ENCODE measurements at places on chromosomes 6 and 20.

GRCh38 chr20:37327748-37328147 lies 18.2 kb upstream of the SRC start:
- no peaks in the 10 kb centered on the region for H3K36me3 ChIP-seq
- no peak for DNase-seq
- no peak overlapping the region for H3K4me3 ChIP-seq
- H3K4me1 ChIP-seq: peaks cover 44% of the 10 kb centered on the region
- no peaks in the 10 kb centered on the region for H3K27me3 ChIP-seq
- no peak overlapping the region for H3K27ac ChIP-seq

DNA sequence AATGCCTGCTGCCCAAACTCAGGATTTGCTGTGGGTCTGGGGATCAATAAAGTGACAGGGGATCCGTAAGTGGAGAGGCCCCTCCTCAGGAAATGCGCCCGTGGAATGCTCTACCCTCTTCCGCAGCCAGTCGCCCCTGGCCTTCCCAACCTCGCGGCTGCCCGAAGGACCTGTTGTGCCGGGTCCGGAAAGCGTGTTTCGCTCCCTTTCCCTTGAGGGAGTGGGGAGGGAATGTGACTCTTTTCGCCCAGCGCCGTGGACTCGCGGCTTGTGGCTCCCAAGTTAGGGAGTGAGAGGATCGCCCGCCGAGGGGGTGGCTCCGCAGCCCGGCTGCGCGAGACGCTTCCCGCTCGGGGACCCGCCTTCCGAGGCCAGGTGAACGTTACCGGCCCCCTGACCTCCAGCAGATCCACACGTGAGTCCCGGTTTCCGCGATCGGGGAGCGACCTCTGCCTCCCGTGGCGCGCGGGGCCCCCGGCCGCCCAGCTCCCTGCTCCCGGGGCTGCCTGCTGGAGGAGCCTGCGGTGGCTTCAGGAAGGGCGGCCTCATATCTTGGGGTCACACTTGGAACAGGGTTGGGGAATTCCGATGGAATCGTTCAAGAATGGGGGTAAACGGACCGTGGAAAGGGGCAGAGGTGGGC lies 666 bp downstream of the TPD52L1 start:
- peak overlapping the region; percentile 55 for H3K4me3 ChIP-seq
- DNase-seq: no peak
- H3K27ac ChIP-seq: no peak overlapping the region

GRCh38 chr20:32235331-32236047 lies 27.8 kb downstream of the POFUT1 start:
- no peak overlapping the region for H3K4me3 ChIP-seq
- H3K4me1 ChIP-seq: peaks cover 29% of the 10 kb centered on the region
- H3K36me3 ChIP-seq: peaks cover 48% of the 10 kb centered on the region
- H3K27me3 ChIP-seq: no peaks in the 10 kb centered on the region
- H3K27ac ChIP-seq: peak overlapping the region; percentile 55

DNA sequence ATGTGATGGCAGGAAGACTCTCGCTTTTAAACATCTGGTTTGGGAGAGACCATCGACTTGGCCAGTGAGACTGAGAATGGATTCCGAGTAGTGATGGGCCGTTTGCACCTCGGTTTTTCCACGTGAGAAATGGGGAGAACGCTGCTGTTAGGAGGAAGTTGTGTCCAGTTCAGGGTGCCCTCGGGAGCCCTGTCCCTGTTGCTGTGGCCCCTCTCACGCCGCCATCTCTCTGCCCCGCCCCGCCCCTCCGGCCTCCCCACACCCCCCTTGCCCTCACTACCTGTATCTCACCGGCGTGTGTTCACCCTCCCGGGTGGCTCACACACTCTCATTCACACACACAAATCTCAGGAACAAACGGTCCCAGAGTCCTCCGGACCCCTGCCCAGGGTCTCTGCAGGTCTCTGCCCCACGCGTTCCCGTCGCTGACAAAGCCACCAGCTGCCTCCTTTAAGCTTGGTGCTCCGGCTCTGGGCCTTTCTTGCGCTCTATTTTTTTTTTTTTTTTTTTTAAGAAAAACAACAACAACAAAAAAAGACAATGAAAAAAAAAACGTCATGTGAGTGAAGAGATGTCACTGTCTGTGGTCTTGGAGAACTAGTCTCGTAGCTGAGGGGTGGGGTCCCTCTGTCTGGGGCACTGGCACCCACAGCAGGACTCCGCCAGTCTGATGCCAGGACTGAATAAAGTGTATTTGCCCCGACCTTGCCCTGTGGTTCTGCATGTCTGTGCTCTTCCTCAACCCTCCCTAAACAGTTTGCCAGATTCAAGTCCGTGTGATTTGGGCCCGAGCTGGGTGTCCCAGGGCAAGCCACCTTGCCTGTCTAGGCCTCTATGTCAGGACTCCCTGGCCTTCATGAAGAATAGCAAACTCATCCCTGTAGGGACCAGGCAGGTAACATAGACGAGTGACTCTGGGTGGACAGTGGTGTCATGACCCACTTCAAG lies 2.9 kb downstream of the SOX12 start:
- H3K36me3 ChIP-seq: 0 out of 2 replicates have a peak, but pooled peaks cover 4% of the 10 kb centered on the region
- peak overlapping the region; percentile 96 for H3K4me3 ChIP-seq
- no peak for DNase-seq

DNA sequence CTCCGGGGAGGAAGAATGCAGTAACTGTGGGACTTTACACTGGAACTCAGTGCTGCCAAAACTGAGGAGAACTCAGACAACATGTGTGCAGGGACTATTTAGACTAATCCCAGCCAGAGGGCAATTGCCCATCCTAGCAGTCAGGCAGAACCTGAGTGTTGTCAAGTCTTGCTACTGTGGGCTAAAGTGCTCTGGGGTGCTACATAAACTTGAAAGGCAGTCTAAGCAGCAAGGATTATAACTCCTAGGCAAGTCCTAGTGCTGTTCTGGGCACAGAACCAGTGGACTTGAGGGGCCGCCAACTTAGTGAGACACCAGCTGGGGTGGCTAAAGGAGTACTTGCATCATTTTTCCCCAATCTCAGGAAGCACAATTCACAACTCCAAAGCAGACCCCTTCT lies 363.8 kb upstream of the PTCHD4 start:
- no peaks in the 10 kb centered on the region for H3K4me1 ChIP-seq
- no peak overlapping the region for H3K27ac ChIP-seq
- no peaks in the 10 kb centered on the region for H3K36me3 ChIP-seq
- H3K27me3 ChIP-seq: no peaks in the 10 kb centered on the region

DNA sequence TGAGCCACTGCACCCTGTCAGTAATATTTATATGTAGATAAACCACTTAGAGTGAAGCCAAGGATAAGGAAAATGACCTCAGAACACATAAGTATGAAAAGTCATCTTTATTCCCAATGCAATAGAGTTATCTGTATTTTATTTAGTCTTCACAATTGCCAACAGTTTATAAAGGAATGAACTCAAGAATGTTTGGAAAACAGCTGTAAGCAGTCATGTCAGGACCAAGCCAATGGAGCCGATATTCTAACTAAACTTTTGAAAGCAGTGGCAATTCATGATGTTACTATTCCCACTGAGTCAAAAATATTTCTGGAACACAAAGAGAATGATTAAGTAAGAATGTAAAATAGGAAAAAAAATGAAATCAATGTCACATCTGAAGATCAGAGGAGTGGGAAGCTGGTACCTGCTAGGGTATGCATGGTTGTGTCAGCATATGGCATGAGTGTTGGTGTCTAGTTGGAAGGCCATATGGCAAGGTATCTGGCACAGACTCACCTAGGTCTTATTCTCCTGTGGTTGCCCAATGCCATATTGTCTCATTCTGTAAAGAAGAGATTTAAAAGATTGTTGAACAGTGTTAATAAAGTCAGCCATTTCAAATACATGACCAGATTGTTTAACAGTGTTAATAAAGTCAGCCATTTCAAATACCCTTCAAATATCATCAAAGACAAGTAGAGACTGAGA lies 118.2 kb downstream of the ADAT2 start:
- H3K27me3 ChIP-seq: no peaks in the 10 kb centered on the region
- H3K4me3 ChIP-seq: no peak overlapping the region
- H3K36me3 ChIP-seq: no peaks in the 10 kb centered on the region
- no peaks in the 10 kb centered on the region for H3K4me1 ChIP-seq

GRCh38 chr6:170222498-170223471 lies 68.1 kb downstream of the DLL1 start:
- DNase-seq: no peak
- H3K27me3 ChIP-seq: peaks cover 13% of the 10 kb centered on the region
- H3K4me3 ChIP-seq: no peak overlapping the region
- no peaks in the 10 kb centered on the region for H3K4me1 ChIP-seq
- no peaks in the 10 kb centered on the region for H3K36me3 ChIP-seq
- no peak overlapping the region for H3K27ac ChIP-seq

- no peaks in the 10 kb centered on the region for H3K36me3 ChIP-seq
- H3K27me3 ChIP-seq: 0 out of 2 replicates have a peak, but pooled peaks cover 2% of the 10 kb centered on the region
- no peak for DNase-seq
- peaks cover 43% of the 10 kb centered on the region for H3K4me1 ChIP-seq
Observed at GRCh38 chr20:23144856-23145255, 58.7 kb upstream of the CD93 start.

DNA sequence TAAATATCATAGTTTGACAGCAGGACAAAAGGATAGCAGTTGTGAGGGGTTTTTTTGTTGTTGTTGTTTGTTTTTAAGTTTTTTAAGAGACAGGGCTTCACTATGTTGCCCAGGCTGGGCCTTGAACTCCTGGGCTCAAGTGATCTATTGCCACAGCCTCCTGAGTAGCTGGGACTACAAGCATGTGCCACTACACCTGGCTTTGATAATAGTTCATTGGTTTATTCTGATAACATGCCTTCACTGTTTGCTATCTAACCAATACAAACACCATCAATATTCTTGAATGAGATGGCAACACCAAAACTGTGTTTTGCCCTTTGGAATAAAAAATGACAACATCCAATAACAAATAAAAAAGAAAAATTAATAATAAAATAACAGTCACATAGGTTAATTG lies 41.2 kb downstream of the FAM184A start:
- H3K27ac ChIP-seq: no peak overlapping the region
- no peaks in the 10 kb centered on the region for H3K36me3 ChIP-seq
- no peak overlapping the region for H3K4me3 ChIP-seq
- no peaks in the 10 kb centered on the region for H3K27me3 ChIP-seq
- DNase-seq: no peak
- H3K4me1 ChIP-seq: peaks cover 12% of the 10 kb centered on the region

- peaks cover 9% of the 10 kb centered on the region for H3K27me3 ChIP-seq
- no peak overlapping the region for H3K27ac ChIP-seq
- H3K4me1 ChIP-seq: no peaks in the 10 kb centered on the region
- H3K36me3 ChIP-seq: no peaks in the 10 kb centered on the region
Observed at GRCh38 chr20:24584078-24584477, 114.6 kb downstream of the SYNDIG1 start.

DNA sequence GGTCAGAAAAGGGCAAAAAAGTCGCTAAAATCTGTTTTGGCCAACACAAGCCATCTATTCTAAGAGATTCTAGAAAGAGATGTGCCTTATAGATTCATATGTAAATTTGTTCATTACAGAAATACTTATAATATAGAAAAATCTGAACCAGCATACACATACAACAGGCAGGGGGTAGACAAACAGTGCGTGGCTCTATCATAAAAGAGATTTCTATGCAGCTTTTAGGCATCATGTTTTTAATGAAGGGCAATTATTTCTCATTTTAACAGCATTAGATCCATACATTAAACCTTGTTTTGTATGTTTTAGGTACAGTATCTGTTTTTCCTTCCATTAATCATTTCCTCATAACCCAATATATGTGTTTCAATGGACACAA lies 664 bp downstream of the BTN3A3 start:
- no peaks in the 10 kb centered on the region for H3K27me3 ChIP-seq
- peaks cover 18% of the 10 kb centered on the region for H3K4me1 ChIP-seq
- H3K27ac ChIP-seq: no peak overlapping the region
- no peaks in the 10 kb centered on the region for H3K36me3 ChIP-seq
- H3K4me3 ChIP-seq: peak overlapping the region; percentile 68

- peaks cover 66% of the 10 kb centered on the region for H3K4me1 ChIP-seq
- peaks cover 4% of the 10 kb centered on the region for H3K27me3 ChIP-seq
- peak overlapping the region; percentile 82 for H3K4me3 ChIP-seq
Observed at GRCh38 chr20:35091816-35092523, 637 bp downstream of the TRPC4AP start.
